ENCODE measurements at places on chromosomes 2 and 18.

- DNase-seq: no peak
Observed at GRCh38 chr2:189505492-189505891, 64.2 kb downstream of the WDR75 start.

- DNase-seq: no peak
Observed at GRCh38 chr18:3061581-3062312, 48.8 kb upstream of the LPIN2 start.

DNA sequence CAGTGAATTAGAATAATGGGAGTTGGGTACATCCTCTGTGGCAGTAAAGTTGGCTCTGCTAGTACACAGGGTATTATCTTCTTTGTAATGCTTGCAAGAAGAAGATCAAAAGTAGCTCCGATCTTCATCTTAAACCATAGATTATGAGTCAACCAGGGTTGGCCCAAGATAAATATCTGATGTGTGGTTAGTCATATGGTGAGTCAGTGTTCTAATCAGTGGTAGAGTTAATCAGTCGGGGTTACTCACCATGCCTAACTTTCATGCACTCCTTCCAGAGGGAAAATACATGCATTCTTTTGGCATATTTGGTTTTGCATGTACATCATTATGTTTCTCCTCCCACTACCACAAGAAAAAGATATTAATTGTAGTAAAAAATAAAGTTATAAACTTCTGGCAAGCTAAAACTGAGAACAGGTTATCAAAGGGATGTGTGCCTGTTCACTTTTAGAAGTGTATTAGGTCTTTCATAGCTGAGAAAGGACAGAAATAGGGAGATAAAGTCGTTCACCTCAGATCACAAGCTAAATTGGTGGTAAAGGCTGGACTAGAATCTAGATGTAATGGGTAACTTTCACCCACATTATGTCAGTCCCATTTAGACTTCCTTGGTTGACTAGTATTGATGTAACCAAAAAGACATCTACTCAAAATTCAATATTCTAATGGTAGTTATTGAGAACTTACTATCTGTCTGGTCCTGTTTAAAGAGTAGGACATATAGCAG lies 684.4 kb downstream of the IRS1 start:
- DNase-seq: no peak

- DNase-seq: no peak
Observed at GRCh38 chr2:122319539-122320132, 564.2 kb downstream of the TSN start.

DNA sequence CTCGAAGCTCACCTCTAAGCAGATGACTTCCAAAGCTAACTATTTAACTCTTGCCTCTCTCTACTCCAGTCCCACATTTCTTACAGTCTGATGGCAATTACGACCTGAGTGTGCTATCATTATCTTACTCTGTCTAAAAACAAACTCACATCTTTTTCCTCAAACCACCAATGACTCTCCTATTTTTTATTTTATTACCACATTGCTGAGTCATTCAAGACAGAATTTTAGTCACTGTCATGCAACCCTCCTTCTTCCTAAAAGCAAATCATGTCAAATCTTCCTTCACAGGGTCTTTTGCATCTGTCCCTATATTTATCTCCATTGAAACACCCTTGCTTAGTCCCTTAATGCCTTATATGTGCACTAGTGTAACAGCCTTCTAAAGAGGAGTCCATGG lies 34.6 kb upstream of the C2orf15 start:
- no peak for DNase-seq

- no peak for DNase-seq
Observed at GRCh38 chr18:76370201-76370600, 124.8 kb downstream of the ZNF516 start.

DNA sequence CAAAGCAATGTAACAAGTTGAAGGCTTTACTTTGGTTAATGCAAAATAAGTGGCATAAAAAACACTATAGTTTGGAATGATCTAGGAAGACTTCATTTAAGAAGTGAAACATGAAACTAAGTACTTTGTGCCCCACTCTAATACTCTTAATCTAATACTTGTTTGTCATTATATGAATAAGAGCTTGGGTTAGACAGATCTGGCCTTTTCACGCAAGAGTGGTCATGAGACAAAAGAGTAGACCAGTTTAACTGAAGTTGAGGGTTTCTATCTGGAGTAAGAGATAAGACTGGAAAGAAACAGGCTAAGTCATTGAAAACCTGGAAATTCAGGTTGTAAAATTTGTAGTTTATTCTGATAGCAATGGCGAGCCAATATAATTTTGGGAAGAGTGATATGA lies 2.8 kb downstream of the SLC30A6 start:
- no peak for DNase-seq

GRCh38 chr18:59232309-59233016 lies 12.5 kb downstream of the GRP start:
- no peak for DNase-seq

DNA sequence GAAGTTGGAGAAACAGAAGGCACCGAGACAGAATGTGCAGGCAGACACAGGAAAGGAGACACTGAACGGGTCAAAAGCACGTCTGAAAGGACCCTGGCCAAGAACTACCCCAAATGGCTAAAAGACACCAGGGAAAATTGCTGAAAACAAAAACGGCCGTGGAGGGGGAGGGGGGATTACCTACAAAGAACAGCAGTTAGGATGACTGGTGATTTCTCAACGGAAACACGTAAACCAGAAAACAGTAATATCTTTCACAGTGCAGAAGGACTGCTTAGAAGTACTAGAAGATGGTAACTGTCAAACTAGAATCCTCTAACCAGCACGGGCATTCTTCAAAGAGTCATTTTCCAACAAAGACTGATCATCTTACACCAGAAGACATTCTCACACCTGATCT lies 142.6 kb downstream of the HDAC4 start:
- DNase-seq: no peak

- DNase-seq: no peak
Observed at GRCh38 chr2:210586381-210586780, 30.0 kb downstream of the CPS1 start.

DNA sequence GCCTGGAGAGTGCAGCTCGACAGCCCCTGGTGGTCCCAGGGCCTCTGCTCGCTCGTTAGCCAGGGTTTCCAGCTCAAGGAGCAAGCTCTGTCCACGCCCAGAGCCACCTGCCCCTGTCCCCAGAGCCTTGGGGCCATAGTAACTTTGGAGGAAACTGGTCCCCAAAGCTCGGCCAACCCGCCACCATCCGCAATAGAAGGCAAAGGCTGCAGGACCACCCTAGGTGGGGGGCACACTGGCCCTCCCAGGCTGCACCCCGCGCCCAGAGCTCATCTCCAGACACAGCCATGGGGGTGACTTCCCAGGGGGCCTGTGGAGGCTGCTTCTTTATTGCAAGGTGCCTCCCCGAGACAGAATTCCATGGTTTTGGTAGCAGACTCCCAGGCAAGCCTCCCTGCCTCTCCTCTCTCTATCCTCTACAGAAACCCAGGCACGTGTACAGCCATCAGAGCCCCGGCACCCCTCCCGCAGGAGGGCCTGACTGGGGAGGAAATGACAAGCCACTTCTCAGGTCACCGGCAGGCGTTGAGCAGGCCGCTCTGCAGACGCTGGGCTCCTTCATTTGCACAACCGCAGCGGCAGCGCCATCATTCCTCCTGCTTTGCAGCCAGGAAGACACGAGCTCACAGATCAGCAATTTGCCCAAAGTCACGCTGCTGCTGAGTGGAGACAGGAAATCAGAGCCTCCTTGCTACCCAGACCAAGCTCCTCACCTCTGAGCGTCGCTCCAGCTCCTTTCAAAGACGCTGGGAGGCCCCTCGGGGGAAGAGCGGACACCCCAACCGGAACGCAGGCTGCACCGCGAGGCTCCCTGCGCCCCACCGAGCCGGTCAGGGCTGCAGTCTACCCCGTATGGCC lies 80.2 kb downstream of the NDUFA10 start:
- peak; percentile 89 for DNase-seq

- no peak for DNase-seq
Observed at GRCh38 chr2:60453872-60454271, 99.6 kb downstream of the BCL11A start.

DNA sequence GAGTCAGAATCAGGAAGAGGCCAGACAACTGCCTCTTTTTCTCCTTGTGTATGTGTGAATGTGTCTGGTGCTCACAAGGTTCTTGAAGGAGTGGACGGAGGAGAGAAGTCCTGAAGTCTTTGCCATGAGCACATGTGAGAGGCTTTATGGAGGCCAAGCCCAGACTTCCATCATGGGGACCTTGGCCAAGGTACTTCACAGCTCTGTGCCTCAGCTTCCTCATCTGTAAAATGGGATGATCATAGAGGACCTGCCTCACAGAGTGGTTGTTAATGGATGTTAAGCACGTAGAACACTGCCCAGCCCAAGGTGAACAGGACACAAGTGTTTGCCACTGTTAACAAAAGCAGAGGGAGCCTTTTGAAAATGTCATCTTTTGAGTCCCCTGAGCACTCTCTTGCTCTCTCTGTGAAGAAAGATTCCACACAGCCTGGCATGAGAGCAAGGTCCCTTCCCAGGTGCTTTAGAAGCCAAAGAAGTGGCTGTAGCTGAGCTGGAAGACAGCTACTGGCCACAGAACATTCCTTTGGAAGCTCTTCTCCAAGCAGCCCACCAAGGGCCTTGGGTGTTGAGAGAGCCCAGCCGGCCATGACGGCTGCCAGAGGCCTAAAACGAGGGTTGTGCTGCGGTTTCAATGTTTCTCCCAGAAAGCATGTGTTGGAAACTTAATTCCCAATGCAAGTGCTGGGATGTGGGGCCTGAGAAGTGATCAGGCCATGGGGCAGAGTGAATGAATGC lies 41.8 kb upstream of the ASPRV1 start:
- no peak for DNase-seq

DNA sequence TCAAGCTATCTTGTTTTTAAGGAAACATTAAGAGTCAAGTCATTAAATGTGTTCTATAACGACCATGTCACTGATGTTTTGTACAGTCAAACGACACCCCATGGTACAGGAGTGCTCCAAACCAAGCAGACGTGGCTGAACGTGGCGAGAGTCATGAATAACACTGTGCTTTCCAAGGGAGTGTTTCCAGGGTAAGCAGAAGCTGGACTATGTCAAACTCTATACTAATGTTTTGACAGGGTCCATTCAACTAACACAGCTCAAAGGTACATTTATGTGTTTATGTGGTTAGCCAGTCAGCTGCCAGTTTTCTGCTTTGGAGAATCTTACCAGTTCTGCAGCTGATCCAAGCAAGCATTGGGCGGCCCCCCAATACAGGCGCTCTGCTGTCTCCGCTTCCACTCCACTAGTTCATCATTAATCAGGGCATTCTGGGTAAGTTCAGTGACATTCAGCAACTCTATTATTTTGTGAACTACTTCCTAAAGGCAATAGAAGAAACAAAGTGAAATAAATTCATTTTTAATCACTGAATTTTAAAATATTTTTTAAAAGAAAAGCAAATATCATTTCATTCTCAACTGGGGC lies 16.4 kb downstream of the STAT1 start:
- DNase-seq: no peak

- DNase-seq: no peak
Observed at GRCh38 chr18:39638224-39638623, 2072.6 kb upstream of the CELF4 start.

- no peak for DNase-seq
Observed at GRCh38 chr2:187468262-187468661, 20.2 kb upstream of the CALCRL start.

DNA sequence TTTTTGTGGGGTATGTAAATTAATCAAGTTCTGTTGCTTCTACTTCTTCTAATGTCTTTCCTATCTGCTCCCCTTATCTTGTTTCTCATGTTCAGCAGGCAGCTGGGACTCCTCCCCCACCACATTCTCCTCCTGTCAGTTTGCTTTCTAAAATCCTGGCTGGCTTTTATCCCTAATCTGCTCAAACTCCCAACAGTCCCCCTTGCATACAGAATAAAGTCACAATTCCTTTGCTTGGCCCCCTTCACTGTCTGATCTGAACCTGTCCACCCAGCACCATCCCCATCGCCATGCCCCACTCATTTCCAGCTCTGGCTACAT lies 2.2 kb downstream of the CFAP221 start:
- DNase-seq: no peak

- no peak for DNase-seq
Observed at GRCh38 chr18:59385191-59385590, 26.1 kb upstream of the LMAN1 start.

GRCh38 chr2:286774-287392 lies 1.0 kb downstream of the ALKAL2 start:
- no peak for DNase-seq

GRCh38 chr2:6111781-6112261 lies 419.6 kb downstream of the SOX11 start:
- DNase-seq: no peak

GRCh38 chr2:48253301-48253700 lies 276.7 kb upstream of the STON1 start:
- DNase-seq: no peak

GRCh38 chr2:179302764-179303571 lies 38.3 kb upstream of the SESTD1 start:
- DNase-seq: no peak

DNA sequence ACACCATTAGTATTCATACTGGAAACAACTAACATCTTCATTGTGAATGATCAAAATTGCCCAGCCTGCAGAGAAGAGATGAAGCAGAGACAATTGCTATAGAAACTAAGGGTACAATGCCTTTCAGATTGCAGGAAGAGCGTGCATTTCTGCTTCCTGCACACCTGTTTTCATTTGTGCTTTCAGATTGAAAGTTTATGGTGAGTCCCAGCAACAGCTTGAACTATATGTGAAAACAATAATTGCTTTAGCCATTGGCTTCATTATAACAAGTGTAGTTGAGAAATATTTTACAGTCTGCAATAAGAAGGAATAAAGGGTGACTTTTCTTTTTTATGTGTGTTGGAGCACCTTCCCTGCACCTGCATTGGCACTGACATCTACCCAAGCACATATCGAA lies 136.3 kb downstream of the CD8B2 start:
- DNase-seq: no peak

- no peak for DNase-seq
Observed at GRCh38 chr2:2646433-2647051, 315.5 kb upstream of the MYT1L start.

GRCh38 chr2:214378455-214379103 lies 32.3 kb upstream of the VWC2L start:
- DNase-seq: no peak

- no peak for DNase-seq
Observed at GRCh38 chr2:149662556-149662955, 75.0 kb upstream of the MMADHC start.

DNA sequence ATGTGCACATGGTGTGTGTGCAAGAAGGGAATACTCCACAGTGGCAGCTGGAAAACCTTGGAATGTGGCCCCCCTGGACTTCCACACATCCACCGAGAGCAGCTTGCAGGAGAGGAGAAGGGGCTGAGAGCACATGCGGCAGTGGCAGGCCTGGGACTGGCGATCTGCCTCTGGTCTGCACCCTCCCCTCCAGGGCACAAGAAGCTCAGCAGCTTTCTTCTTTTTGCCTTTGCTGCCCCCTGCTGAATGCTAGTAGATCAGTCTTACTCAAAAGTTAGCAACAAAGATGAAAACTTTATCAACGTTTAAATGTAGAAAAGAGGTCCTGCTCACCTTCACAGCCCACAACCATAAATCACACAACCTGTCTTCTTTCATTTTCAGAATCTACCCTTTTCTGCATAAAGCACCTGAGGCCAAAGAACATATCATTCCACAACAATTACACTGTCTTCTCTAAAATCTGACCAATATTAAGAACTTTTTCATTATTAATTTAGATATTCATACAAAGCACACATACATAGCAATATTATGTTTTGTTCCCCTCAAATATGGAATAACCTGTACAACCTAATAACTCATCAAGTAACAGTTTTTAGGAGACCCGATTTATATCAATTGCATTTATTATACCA lies 34.6 kb downstream of the TGFBRAP1 start:
- DNase-seq: no peak

- no peak for DNase-seq
Observed at GRCh38 chr2:134770702-134771101, 51.9 kb upstream of the TMEM163 start.
